ENCODE measurements at places on chromosomes 4 and X. TPM values are rescaled to one million over a fixed set of nuclear protein-coding genes. Genes with fewer than 3 reads are reported as not detected.

ENPEP gene
- total RNA-seq: 2.7 TPM

MAGEC3 gene
- total RNA-seq: 0.54 TPM

EVC gene
- total RNA-seq: 10.4 TPM

CABS1 gene
- total RNA-seq: not detected

RNF212 gene
- 6.6 TPM for total RNA-seq

TRPC5OS gene
- not detected for total RNA-seq

PF4V1 gene
- total RNA-seq: not detected

FAM9C gene
- not detected for total RNA-seq
